ENCODE measurements at places on chromosomes 12 and 14. TPM values are rescaled to one million over a fixed set of nuclear protein-coding genes. Genes with fewer than 3 reads are reported as not detected.

The ACTR6 gene
- total RNA-seq: 26.6 TPM

The MMP19 gene
- 24.9 TPM for total RNA-seq

The GYS2 gene
- not detected for total RNA-seq

The CBLN3 gene
- total RNA-seq: 1.9 TPM

The TUBA1C gene
- total RNA-seq: 1,346 TPM

The E2F7 gene
- total RNA-seq: 18.0 TPM

The GLIPR1L1 gene
- not detected for total RNA-seq

The CPNE6 gene
- total RNA-seq: not detected

The IFI27L2 gene
- 63.5 TPM for total RNA-seq

The LPAR5 gene
- total RNA-seq: not detected

The NTF3 gene
- total RNA-seq: 0.29 TPM

The PFDN5 gene
- 254 TPM for total RNA-seq

The SSPN gene
- 9.0 TPM for total RNA-seq

The NUBPL gene
- 15.9 TPM for total RNA-seq

The CLEC2A gene
- total RNA-seq: not detected

The TAS2R19 gene
- total RNA-seq: 1.9 TPM

The PRPF39 gene
- total RNA-seq: 26.1 TPM

The PMCH gene
- not detected for total RNA-seq

The UBR7 gene
- total RNA-seq: 54.9 TPM

The ADAM21 gene
- 1.3 TPM for total RNA-seq

The FBRSL1 gene
- total RNA-seq: 12.0 TPM
